Liver (tissue), 10 donors: ENCODE measurements at places on chromosomes 1 and 21.

DNA sequence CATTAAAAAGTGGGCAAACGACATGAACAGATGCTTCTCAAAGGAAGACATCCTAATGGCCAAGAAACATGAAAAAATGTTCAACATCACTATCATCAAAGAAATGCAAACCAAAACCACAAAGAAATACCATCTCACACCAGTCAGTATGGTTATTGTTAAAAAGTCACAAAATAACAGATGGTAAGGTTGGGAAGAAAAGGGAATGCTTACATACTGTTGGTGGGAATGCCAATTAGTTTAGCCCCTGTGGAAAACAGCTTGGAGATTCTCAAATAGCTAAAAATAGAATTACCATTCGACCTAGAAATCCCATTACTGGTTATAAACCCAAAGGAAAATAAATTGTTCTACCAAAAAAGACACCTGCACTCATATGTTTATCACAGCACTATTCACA, 369.4 kb downstream of the KCNH1 start:
- no peak for DNase-seq

GRCh38 chr1:6271006-6271405, 10.1 kb upstream of the GPR153 start:
- DNase-seq, result no peak

GRCh38 chr1:196381544-196381943, 226.7 kb downstream of the KCNT2 start:
- no peak for DNase-seq

DNA sequence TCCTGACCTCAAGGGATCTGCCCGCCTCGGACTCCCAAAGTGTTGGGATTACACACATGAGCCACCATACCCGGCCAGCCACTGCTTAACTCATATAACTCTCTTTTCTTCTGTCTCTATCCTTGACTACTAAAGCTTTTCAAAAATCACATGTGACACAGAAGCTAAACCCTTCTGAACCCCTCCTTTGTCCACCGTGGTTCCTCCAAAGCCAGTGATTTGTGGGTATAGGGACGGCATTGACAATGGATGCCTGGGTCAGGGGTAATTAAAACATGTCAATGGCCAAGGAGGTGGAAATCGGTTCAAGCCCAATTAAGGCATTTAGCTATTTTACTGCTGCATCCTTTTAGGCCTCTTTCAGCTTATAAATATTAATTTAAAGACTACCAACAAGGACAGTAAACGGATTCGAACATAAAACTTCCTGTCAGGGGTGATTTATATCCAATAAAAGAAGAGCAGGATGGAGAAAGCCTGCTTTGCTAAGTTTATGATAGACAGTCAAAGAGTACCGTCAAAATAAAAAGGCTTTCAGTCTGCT, 242.3 kb downstream of the GPATCH2 start:
- no peak for DNase-seq

GRCh38 chr1:199064971-199065370, 426.1 kb downstream of the PTPRC start:
- DNase-seq, result no peak

GRCh38 chr1:35243691-35244090, 24.8 kb upstream of the ZMYM4 start:
- DNase-seq, result peak; percentile 50

DNA sequence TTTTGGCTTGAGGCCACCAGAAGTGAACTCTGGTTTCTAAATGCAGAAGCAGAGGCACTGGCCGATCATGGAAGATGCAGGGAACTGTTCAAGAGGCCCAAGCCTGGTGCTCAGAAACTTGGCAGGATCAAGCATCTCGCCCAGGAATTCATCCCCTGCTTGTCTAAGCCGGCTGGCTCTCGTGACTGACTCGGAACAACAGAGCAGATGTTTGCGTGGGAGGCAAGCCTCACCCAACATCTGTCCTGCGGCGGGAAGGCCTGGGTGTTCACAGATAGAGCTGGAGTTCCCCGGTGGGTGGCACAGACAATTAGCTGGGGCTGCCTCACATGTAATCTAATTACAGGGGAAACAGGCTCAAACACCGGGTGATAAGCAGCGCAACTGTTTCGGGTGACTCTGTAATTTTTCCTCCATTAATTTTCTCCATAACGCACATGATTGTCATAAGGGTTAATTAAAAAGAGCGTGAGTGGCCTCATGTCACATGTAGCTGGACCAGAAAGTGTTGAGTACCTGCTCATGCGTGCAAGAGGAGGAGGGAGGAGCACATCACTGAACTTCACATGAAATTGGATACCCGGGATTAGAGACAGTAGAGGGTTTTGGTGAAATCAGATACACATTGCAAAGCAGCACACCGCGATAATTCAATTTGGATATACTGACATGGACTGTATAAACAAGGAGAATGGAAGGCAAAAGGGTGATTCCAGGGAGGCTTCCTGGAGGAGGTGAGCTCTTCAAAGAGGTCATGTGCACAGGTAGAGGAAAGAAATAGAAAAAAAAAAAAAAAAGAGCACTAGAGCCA, 180.0 kb downstream of the ETS2 start:
- DNase-seq, result peak; percentile 54

DNA sequence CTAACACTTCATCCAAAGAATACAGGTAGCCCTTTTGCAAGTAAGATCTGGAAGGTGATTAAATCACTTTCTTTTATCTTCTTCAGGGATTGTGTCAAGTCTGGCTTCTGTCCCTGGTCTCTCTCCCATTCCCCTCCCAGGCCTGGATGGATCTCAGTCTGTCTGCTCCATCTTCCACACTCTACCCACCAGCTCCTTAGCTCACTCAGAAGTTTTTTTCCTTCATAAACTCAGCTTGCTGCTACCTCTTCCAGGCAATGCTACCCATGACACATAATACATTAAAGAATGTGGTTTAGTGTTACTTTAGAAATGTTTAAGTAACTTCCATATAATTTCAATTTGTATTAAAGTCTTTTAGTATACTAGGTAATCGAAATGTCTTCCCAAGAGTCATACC, 133.1 kb downstream of the AKT3 start:
- DNase-seq, result no peak

GRCh38 chr1:39829791-39830533, 41.3 kb upstream of the BMP8B start:
- no peak for DNase-seq

DNA sequence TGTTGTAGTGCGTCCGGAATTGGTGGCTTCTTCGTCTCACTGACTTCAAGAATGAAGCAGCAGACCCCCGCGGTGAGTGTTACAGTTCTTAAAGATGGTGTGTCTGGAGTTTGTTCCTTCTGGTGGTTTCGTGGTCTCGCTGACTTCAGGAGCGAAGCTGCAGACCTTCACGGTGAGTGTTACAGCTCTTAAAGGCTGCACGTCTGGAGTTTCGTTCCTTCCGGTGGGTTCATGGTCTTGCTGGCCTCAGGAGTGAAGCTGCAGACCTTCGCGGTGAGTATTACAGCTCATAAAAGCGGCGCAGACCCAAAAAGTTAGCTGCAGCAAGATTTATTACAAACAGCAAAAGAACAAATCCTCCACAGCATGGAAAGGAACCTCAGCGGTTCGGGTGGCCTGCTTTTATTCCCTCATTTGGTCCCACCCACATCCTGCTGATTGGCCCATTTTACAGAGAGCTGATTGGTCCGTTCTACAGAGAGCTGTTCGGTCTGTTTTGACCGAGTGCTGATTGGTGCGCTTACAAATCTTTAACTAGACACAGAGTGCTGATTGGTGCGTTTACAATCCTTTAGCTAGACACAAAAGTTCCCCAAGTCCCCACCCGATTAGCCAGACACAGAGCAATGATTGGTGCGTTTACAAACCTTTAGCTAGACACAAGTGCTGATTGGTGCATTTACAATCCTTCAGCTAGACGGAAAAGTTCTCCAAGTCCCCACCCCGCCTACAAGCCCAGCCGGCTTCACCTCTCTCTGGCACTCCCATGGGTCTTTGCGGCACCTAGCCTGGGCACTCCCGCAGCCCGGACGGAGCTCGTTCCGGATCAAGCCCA, 49.6 kb upstream of the KRTAP19-8 start:
- no peak for DNase-seq

- no peak for DNase-seq
Measured at GRCh38 chr1:48693674-48694320, 82.9 kb downstream of the BEND5 start.

DNA sequence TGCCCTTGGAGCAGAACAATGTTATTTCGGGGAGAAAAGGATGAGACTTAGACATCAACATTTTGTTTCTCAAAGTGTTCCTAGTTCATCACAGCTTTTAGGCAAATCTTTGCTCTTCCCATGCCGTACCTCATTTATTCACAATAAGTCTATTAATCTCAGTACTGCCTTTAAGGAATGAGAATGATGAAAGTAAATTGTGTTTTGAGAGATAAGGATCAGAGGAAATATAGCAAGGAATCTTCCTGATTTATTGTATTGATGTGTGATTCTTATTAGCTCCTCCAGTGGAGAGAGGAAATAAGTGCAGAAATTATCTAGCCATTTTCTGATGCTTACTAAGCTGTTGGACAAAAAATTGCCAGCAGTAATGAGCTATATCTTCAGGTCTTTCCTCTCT, 2.0 kb downstream of the POLR3C start:
- no peak for DNase-seq

- DNase-seq, result no peak
Measured at GRCh38 chr1:153420306-153420705, 4.0 kb downstream of the S100A7A start.

- DNase-seq, result peak; percentile 85
Measured at GRCh38 chr1:12619792-12620487, 1.9 kb upstream of the DHRS3 start.

DNA sequence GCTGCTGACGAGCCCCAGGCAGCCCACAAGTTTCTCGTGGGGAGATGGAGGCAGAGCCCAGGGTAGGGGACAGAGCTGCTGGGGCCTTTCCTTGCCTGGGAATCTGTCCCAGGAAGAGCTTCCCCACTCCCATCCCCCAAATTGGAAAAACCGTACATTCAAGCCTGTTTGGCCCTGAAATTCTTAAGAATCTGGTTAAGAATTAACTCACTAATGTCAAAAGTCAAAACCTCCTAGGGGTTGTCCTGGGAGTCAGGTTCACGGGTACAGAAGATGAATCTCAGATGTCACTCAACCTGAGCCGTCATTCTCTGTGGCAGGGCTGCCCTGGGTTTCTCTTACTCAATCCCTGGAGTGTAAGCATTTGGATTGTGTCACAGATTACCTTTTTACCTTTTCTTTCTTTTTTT, 8.4 kb downstream of the C1orf115 start:
- DNase-seq, result no peak

DNA sequence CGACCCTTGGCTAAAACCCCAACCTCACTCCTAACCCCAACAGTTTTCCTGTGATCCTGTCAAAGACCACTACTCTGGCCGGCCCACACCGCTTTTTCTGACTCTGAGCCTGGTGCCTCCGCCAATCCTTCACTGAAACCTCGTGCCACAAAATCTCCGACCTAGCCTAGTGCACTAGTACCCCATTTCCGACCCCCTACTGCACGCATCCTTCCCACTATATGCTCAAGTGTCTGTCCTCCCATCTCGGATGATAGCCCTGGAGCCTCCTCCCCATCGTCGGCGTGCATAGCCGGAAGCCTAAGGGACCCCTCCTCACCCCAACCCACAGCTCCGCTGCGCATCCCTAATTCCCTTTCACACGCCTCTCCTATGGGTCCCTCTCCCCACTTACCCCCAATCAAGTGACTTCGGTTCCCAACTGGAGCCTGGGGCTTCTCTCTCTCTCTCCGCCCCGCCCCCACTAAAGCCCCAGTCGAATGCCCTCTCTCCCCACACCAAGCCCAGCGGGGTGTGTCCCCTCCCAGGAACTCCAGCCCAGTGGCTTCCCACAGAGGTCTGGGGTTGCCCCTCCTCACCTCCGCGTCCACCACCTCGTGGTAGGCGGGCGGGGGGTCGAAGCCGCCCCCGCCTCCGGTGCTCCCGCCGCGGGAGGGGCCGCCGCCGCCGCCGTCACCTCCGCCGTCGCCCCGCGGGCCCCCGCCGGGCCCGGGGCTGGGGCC, 791 bp downstream of the USP24 start:
- peak; percentile 72 for DNase-seq

- no peak for DNase-seq
Measured at GRCh38 chr1:231062500-231063270, 22.6 kb upstream of the FAM89A start.

GRCh38 chr1:176692431-176692830, 229.5 kb downstream of the PAPPA2 start:
- DNase-seq, result no peak

GRCh38 chr1:178953538-178954324, 72.0 kb upstream of the FAM20B start:
- no peak for DNase-seq

DNA sequence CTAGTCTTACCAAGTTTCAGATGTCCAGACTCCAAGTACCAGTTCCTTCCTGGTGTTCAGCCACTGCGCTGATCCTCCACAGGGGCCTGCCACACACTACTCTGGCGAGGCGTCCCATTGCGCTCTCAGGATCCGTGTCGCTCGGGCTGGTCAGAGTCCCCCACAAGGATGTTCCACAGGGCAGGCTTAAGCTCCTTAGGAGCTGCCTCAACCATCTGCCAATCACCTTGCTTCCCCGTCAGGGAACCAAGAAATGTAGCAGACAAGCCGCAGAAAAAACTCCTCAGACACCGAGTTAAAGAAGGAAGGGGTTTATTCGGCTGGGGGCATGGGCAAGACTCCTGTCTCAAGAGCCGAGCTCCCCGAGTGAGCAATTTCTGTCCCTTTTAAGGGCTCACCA, 9.8 kb downstream of the OR2W3 start:
- no peak for DNase-seq

DNA sequence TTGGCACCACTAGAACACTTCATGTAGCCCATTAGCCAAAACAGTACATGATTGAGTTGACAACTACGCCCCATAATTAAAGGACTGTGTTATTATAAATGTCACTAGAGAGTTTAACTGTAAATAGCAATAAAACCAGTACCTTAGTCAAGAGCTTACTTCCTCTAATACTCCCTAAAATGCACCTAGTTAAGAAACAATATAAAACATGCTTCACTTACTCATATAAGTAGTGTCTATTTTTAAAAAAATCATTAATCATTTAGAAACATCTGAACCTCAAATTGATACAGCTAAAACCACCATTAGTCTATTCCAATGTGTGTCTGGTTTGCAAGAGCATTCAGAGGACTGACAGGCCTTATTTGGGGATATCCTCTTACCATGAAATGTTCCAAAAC, 25.3 kb downstream of the PTP4A2 start:
- DNase-seq, result no peak

DNA sequence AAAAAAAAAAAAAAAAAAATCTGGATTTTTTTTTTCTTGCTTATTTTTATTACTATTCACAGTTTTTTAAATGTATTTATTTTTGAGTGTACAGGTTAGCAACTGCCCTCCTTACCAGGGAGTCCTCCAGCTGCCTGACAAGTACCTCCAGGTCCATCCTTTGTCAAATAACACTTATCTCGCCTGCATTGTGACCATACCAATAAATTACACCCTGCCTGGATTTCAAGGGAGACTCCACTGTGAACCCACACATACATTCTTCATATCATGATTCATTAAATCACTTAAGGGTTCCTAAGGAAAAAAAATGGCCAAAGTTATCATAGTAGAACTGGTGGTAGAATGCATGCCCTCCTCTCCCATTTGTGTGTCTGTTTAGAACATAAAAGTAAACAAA, 38.4 kb downstream of the EEIG2 start:
- DNase-seq, result no peak

- no peak for DNase-seq
Measured at GRCh38 chr1:78464449-78464891, 26.3 kb upstream of the PTGFR start.
